ENCODE measurements at places on chromosomes 7 and 10. TPM values are rescaled to one million over a fixed set of nuclear protein-coding genes. Genes with fewer than 3 reads are reported as not detected.

The RHBDD2 gene
- total RNA-seq = 73.7 TPM

The KIF20B gene
- 12.8 TPM for total RNA-seq

The TLL2 gene
- 0.07 TPM for total RNA-seq

The PDZD7 gene
- total RNA-seq = 0.70 TPM

The IDI2 gene
- not detected for total RNA-seq

The SORBS1 gene
- total RNA-seq = 0.38 TPM

The DYNC1I1 gene
- 0.13 TPM for total RNA-seq

The PDE6C gene
- not detected for total RNA-seq

The POT1 gene
- total RNA-seq = 15.8 TPM

The STRA8 gene
- total RNA-seq = not detected

The ADIRF gene
- total RNA-seq = not detected

The STEAP1B gene
- total RNA-seq = not detected

The PIP4K2A gene
- total RNA-seq = 20.2 TPM

The CCDC146 gene
- 0.60 TPM for total RNA-seq

The HDAC9 gene
- 0.25 TPM for total RNA-seq

The RASA4B gene
- 0.70 TPM for total RNA-seq

The GRM8 gene
- not detected for total RNA-seq

Measured in A549 treated with dexamethasone at 1 μM for 4 hours (cell line).